Muscle of leg (tissue), 16 donors: ENCODE measurements at places on chromosomes 6 and 20. TPM values are rescaled to one million over a fixed set of nuclear protein-coding genes. Genes with fewer than 3 reads are reported as not detected.

Gene PSORS1C2
- 0.25 TPM for polyA plus RNA-seq

- DNase-seq, result no peak
Observed at GRCh38 chr20:33305589-33306057, 22.6 kb downstream of the BPIFB1 start.

- no peak for DNase-seq
Observed at GRCh38 chr20:45822857-45823256, 4.3 kb downstream of the TNNC2 start.

DNA sequence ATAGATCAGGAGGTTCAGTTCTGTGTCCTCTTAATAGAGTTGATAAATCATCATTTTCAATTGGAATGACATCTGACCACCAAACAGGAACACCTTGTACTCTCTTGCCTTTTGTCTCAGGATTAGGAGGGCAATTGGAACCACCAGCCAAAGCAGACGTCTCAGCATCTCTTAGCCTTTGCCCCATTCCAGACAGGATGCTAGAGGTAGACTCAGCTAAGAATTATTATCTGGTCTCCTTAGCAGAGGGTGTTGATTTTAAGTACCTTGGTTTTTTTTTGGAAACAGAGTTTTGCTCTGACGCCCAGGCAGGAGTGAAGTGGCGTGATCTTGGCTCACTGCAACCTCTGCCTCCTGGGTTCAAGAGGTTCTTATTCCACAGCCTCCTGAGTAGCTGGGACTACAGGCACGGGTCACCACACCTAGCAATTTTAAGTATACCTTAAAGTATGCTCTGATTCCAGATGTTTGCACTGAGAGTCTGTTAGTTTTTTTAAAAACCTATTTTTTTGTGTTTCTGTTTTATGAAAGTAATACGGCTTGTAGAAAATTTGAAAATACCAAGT lies 28.0 kb upstream of the ELOVL5 start:
- DNase-seq, result no peak

DNA sequence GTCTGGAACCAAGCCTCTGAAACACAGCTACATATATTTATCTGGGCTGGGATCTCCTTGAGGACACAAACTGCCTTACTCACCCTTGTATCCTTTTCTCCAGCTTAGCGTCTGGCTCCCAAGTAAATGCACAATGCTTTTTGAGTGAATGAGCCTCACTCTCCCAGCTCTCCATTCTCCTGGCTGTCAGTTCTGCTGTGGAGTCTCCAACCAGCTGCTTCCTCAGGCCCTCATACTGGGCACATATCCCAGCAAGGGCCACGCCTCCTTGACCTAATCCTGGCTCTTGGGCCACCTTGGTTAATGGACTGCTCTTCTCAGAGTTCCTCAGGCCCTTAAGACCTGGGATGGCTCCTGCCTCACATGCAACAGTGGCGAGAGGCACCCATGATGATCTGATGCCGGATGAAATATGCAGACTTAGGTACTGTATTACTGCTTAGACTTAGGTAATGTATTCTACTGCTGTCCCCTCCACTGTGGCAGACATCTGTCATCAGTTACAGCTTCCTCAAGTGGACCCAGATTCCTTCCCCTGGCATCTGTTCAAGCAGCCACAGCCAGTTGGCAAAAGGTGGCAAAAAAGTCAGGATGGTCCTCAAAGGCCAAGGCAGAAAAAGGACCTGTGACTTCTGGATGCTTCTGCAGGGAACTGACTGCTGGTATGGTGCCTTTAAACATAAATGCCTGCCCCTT lies 16.5 kb downstream of the SNHG17 start:
- peak; percentile 82 for DNase-seq

Gene ERVFRD-1
- 0.04 TPM for polyA plus RNA-seq

Gene OR2H2
- polyA plus RNA-seq, result 0.04 TPM

- no peak for DNase-seq
Observed at GRCh38 chr20:7703996-7704395, 236.3 kb downstream of the HAO1 start.

Gene C4A
- polyA plus RNA-seq, result 15.4 TPM

- no peak for DNase-seq
Observed at GRCh38 chr6:13433709-13434121, 53.7 kb downstream of the GFOD1 start.

GRCh38 chr6:98967616-98968015 lies 19.9 kb upstream of the FBXL4 start:
- DNase-seq, result no peak
